HTR-8/SVneo (cell line): ENCODE measurements at places on chromosomes 12 and 14.
A peak's percentile ranks its signal among the peaks of the same experiment; 100 is the strongest.

- DNase-seq, result no peak
These were observed 41.2 kb downstream of the NEUROD4 start for GRCh38 chr12:55061024-55061423.

GRCh38 chr14:66572826-66573225 is 64.9 kb downstream of the GPHN start:
- no peak for DNase-seq

- DNase-seq, result no peak
These were observed 83.7 kb upstream of the BTG1 start for GRCh38 chr12:92229381-92229780.

- no peak for DNase-seq
These were observed 128.3 kb downstream of the SSPN start for GRCh38 chr12:26323673-26324072.

- DNase-seq, result no peak
These were observed 465.9 kb upstream of the TBX3 start for GRCh38 chr12:115149685-115150378.

- DNase-seq, result no peak
These were observed 105.9 kb upstream of the LHX5 start for GRCh38 chr12:113577464-113578129.

- DNase-seq, result no peak
These were observed 5.5 kb upstream of the HOXC9 start for GRCh38 chr12:53994264-53995001.

GRCh38 chr14:93050761-93051160 is 65.0 kb downstream of the ITPK1 start:
- no peak for DNase-seq

DNA sequence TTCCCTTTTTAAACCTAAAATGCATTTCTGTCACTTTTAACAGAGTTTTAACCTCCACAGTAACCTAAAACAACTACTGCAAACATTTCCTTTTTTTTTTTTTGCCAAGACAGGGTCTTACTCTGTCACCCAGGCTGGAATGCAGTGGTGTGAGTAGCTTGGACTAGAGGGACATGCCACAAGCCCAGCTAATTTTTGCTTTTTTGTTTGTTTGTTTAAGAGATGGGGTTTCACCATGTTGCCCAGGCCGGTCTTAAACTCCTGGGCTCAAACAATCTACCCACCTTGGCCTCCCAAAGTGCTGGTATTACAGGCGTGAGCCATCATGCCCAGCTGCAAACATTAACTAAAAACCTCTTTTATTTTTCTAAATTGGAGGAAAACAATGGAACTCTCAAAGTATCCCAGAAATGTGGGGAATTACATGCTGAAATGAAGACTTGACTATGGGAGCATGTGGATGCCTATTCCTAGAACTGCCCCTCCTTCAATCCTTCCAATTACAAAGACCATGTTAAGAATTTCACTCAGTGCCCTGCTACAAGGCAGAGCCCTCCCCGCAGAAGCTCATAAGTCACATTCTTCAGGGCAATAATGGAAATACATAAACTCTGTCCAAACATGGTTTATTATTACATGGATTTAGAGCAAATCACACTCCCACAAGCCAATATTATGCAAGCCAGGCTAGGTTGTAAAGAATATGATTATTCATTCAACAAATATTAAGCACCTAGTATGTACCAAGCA is 66.9 kb downstream of the C12orf56 start:
- no peak for DNase-seq

DNA sequence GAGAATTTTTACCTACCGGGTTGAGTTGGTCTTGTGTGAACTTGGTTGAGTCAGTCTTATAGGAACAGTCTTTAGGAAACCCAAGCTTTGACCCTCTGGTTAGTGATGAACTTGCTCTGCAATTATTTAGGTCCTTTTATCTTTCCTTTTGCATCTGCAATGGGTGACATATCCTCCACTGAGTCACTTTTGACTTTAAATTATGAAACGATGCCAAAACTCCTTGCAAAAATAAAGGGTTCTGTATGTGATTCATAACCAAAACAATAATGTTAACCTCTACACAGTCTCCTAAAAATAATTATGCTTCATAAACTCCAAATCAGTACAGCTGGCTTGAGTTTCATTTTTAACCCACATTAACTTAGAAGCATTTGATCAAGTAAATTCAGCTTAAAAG is 979.4 kb downstream of the GALC start:
- no peak for DNase-seq

- no peak for DNase-seq
These were observed at the start of gene TMEM132C for GRCh38 chr12:128267131-128267622. Gene TMEM132C, plus strand, starts transcription at chr12:128267170. Its CDS starts 233 bp downstream, at chr12:128267403.

DNA sequence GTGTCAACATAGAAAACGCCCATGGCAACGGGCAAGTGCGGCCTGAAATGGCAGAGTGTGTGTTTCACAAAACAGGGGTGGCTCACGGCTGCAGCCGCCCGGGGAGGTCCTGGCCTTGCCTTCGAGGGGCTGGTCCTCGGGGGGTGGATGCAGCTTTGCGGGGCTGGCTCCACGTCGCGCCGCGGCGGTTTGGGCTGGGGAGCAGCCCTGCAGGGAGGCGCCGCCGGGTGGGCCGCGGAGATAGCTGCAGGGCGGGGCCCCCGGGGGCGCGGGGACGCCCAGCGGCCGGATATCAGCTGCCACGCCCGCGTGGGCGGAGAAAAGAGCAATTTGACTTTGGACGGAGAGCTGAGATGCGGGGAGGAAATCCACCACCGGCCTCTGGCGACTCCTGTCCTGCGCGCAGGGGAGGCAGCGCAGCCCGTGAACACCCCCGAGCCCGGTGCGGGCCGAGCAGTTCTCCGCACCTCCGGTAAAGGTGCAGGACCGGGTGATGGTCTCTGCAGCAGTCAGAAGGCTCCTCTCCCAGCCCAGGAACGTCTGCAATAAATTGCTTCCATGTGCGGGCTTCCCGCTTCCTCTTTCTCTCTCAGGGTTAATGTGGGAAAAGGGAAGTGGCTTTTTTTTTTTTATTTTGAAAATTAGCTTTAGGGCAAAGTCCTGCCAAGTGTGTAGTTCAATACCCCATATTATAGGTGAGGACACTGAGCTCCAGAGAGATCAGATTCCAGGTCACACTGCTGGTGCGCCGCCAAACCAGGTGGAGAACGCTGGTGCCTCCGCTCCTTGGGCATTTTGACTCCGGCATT is 110.5 kb downstream of the ARF6 start:
- DNase-seq, result no peak

DNA sequence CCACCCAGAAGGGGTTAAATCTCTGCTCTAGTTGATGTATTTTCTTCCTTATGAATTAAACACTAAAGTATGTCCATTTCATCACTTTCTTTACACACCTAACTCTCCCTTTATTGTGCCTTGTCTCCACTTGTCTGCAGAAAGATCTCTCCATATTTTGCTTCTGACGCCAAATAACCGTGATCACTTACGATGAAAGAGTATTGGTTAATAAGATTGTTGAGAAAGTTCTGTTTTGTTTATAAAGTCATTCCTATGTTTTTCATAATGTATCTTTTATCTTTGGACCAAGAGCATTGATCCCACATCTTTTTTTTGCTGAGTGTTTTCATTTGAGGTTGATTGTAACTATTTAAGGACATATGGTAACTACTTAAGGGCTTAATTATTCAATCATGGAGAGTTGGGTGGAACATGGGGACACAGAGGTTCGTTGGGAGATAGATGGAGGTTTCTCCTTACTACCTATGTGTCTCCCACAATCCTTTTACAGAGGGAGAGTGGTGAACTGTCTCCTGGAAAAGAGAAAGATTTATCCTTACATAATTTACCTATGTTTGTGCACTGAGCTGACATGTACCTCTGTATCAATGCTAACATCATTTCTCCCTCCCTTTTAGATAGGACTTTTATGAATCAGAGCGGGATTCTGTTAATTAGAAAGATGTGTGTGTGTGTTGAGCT is 120.7 kb upstream of the SLC38A2 start:
- DNase-seq, result no peak

GRCh38 chr14:55730592-55731310 is 150.7 kb downstream of the KTN1 start:
- DNase-seq, result no peak

DNA sequence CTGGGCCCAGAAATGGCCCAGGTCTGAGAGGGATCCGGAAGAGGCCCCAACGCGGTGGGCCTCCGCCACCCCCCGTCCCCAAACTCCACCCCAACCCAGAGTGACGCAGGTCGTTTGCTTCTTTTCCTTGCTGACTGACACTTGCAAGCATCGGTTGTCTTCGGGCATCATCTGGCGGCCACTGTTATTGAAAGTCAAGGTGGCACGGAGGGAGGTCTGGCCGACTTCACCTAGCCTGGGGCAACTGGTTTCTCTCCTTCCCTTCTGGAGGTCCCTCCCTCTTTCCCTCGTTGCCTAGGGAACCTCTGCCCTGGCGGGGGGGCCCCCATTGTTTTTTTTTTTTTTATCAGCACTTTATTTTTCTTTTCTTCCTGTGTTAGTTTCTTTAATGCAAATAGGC is 241.8 kb downstream of the ALG10 start:
- DNase-seq, result no peak

DNA sequence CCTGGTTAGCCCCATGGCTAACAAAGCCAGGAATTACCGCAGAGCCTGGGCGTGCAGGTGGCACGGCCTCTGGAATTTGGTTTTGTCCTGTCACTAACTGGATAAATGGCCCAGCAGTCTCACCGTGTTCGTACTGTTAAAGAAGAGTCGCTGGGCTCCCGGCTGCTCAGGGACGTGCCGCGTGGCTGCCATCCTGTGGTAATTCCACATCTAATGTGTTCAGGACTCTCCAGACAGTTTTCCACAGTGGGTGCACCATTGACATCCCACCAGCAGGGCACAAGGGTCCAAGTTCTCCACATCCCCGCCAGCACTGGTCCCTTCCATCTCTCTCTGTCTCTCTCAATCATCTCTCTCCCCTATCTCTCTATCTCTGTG is 19.6 kb downstream of the NOC4L start:
- DNase-seq, result no peak

- DNase-seq, result no peak
These were observed 1.9 kb upstream of the MMP17 start for GRCh38 chr12:131826097-131826928.

DNA sequence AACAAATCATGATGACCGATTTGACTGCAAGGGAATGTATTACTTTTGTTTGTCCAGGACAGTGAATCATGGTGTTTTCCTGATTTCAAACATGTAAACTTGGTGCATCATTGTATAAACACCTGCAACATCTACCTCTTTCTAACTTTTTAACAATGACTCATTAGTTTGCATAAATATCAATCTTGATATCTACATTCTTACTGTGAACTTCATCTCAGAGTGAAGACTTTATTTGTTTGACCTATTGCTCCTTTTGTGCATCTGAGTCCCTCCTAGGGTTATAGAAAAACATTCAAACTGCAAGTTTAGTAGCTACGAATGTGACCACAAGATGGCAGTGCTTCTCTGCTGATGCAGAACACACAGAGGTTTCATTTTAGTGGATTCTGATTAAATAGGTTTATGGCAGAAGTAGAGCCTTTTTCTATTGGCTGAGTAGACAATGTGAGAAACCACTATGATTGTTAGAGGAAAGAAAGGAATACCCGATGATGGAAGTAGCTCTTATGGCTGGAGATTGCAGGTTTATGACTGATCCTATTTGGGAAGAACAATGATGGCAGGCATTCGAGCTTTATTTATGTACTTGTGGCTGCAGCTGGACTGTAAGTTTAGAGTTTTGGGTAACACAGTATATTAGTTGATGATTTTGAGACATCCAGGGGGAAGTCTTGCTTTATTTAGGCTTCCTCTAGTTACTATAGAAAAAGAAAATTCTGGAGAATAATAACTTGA is 244.2 kb upstream of the OR4E1 start:
- peak; percentile 2 for DNase-seq

GRCh38 chr12:124143726-124144125 is 151.2 kb upstream of the RFLNA start:
- DNase-seq, result no peak

GRCh38 chr12:11876307-11876706 is 194.4 kb upstream of the BCL2L14 start:
- DNase-seq, result no peak

- DNase-seq, result no peak
These were observed 237.6 kb downstream of the SLC41A2 start for GRCh38 chr12:104720339-104721038.

DNA sequence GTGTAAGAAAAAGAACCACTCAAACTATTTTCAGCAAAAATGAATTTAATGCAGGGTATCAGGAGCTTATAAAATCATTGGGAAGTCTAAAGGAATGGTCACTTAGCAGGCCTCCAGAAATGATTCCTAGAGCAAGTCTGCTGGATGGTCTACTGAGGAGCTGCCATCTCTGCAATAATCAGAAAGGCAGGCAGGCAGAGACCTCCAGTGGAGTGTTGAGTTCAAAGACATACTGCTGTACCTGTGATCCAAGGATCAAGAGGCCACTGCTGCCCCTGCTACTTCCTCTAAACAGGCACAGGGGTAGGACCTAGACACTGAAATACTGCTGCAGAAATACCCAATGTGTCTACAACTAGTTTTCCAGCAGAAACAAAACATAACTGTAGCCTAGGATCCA is 14.5 kb upstream of the KICS2 start:
- no peak for DNase-seq

DNA sequence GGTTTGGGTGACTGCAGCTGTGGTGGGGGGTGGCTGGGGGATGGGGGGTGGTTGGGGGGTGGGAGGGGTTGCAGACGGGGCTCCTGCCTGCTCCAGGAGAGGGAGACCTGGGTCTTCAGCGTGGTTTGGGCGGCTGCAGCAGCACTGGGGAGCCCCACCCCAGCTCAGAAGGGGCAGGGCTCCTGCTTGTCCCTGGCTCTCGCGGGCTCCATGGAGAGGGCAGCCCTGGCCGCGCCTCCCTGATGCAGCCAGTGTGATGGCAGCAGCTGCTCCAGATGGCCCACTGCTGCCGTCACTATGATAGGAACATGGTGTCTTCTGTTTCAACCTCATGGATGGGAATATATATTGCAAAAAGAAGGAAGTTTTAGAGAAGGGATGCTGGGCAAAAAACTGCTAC is 22.9 kb downstream of the TRHDE start:
- no peak for DNase-seq

GRCh38 chr12:72605975-72606374 is 333.8 kb downstream of the TRHDE start:
- DNase-seq, result no peak

DNA sequence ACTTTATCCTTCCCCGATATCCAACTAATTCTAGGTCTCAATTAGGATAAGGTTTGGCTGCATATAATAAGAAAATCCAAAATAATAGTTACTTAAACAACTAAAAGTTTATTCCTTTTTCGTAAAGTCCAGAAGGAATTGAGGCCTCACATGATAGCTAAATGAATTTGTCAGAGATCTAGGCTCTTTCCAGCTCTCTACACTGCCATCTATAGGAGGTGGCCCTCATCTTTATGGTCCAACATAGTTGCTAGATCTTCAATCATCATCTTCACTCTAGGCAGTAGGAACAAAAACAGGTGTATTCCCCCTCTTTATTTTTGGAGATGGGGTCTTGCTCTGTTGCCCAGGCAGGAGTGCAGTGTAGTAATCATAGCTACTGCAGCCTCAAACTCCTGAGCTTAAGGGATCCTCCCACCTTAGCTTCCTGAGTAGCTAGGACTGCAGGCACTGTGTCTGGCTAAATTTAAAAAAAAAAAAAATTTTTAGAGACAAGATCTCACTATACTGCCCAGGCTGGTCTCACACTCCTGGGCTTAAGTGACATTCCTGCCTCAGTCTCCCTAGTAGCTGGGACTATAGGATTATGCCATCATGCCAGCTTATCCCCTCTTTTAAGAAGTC is 46.5 kb upstream of the SAV1 start:
- DNase-seq, result peak; percentile 44
